Cardiac muscle cell (in vitro differentiated cells and primary cell): ENCODE measurements at places on chromosomes 7 and 10. TPM values are rescaled to one million over a fixed set of nuclear protein-coding genes. Genes with fewer than 3 reads are reported as not detected.
A peak's percentile ranks its signal among the peaks of the same experiment; 100 is the strongest.

DNA sequence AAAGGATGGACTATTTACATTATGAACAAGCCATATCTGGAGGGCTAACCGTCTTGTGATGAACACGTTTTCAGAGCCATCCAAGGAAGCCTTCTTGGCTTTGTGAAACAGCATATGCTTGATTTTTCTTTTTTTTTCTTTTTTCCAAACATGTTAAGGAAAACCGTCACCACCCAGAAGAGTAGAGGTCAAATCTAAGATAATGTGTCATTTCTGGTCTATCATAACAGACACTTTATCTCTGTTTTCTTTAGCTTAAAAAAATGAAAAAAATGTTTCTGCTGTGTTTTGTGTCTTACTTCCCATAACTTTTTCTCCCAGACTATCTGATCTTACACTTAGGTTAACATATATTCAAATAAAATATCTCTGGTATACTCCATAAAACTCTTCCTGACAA is 76.1 kb upstream of the DGKB start:
- no peaks in the 10 kb centered on the region for H3K4me1 ChIP-seq
- H3K36me3 ChIP-seq = no peaks in the 10 kb centered on the region
- DNase-seq = no peak
- H3K27ac ChIP-seq = no peak overlapping the region
- no peaks in the 10 kb centered on the region for H3K27me3 ChIP-seq

- no peaks in the 10 kb centered on the region for H3K27me3 ChIP-seq
- peaks cover 34% of the 10 kb centered on the region for H3K4me1 ChIP-seq
- DNase-seq = peak; percentile 66
- H3K4me3 ChIP-seq = peak overlapping the region; percentile 69
- no peaks in the 10 kb centered on the region for H3K36me3 ChIP-seq
These were observed 52.2 kb downstream of the CPEB3 start for GRCh38 chr10:92238586-92239098.

DNA sequence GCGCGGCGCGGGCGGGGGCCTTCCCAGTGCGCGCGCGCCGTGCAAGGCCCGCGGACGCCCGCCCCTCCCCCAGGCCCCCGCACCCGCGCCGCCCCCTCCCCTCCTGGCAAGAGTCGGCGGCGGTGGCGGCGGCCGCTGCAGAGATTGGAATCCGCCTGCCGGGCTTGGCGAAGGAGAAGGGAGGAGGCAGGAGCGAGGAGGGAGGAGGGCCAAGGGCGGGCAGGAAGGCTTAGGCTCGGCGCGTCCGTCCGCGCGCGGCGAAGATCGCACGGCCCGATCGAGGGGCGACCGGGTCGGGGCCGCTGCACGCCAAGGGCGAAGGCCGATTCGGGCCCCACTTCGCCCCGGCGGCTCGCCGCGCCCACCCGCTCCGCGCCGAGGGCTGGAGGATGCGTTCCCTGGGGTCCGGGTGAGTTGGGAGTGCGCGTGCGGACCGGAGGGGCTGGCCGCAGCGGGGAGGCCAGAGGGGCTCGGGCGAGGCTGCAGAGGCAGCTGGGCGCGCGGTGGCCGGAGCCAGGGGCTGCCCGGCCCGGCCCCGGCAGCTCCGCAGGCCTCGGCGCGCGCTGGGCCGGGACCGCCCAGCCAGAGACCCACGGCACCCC is at the start of gene BMPR1A:
Gene BMPR1A, plus strand, starts transcription at position 109 of the 602 bp plus-strand sequence. CDS start 119,400 bp downstream, outside the sequence.
- H3K4me3 ChIP-seq = peak within 1 kb of the TSS; percentile 98
- H3K27me3 ChIP-seq = no peaks in the 10 kb centered on the region
- peak within 1 kb of the TSS; percentile 100 for H3K27ac ChIP-seq

Gene PLAC9
- total RNA-seq = not detected in 2 replicates

Gene MET
- total RNA-seq = 0.88 and 1.8 TPM in 2 replicates

Gene MMP21
- 0.32 TPM in 1 of 2 replicates, not detected in the other for total RNA-seq

DNA sequence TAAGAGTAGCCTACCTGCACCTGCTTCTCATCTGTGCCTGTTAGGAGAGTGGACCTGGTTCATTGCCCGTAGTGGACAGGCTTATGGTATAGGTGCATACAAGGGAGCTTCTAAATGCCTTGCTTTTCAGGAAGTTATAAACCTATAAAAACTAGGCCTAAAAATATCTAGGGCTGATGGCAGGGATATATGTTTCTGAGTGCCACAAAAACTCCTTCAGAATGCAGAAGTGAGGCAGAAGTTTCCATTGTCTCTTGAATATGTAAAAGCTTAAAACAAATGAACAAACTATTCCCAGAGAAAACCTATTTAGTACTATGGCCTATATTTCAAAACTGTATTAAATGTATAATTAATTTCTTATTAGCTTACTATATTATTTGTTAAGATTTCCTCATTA is 91.8 kb downstream of the RNLS start:
- H3K4me1 ChIP-seq = no peaks in the 10 kb centered on the region
- no peak overlapping the region for H3K27ac ChIP-seq
- H3K36me3 ChIP-seq = no peaks in the 10 kb centered on the region
- no peak overlapping the region for H3K4me3 ChIP-seq
- no peaks in the 10 kb centered on the region for H3K27me3 ChIP-seq
